ENCODE measurements at places on chromosomes 1 and 21.

- DNase-seq: no peak
Observed at GRCh38 chr1:47906527-47907176, 90.5 kb downstream of the TRABD2B start.

DNA sequence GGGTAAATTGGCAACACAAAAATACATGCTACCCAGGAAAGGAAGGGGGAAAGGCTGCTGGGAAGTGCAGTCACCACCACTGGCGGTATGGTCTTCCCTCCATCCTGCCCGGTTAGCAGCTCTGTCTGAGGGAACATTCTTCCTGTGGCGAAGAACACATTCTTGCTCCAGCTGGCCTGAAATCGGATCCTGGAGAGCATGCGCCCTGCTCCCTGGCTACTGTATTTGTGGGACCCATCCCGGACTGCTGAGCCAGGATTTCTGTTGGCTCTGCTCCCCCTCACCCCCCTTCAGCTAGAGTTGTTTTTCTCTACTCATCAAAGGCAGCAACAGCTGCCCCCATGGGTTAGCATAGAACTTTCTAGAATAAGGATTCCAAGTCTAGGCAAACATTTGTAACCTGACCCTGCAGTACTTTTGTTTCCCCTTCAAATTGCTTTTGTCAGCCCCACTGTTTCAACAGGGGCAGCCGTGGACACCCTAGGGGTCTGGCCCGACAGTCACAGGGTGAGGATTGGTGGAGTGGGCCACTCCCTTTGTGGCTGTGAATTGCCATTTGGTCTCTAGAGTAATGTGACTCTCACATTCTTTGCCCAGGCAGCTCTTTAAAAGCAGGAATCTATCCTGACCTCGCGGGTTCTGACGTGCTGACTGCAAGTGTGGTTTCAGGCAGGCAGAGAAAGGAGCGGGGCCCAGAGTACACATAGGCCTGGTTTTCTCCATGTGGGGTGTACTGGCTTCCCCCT, 157.7 kb downstream of the TOMM20 start:
- DNase-seq: no peak

GRCh38 chr1:230824919-230825721, 43.2 kb downstream of the C1orf198 start:
- DNase-seq: no peak

DNA sequence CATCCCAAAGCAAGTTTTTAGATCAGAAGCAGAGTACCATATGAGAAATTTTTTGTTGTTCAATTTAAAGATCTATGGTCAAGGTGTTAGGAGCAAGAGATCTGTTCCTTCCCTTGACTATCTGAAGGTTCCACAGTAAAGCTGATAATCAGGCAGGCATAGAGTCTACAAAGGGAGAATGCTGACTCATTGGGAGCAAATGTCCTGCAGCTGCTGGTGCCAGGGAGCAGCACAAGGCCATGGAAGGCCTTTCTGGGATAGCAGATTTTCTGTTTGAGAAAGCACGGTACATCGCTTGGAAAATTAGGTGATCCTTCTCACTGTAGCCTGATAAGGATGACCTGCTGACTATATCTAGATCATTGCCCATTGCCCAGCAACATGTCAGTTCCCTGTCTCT, 210.1 kb upstream of the C1orf87 start:
- no peak for DNase-seq

- no peak for DNase-seq
Observed at GRCh38 chr21:24222676-24223075, 1384.6 kb downstream of the MRPL39 start.

GRCh38 chr1:25586181-25586588, 30.4 kb upstream of the MAN1C1 start:
- DNase-seq: no peak

DNA sequence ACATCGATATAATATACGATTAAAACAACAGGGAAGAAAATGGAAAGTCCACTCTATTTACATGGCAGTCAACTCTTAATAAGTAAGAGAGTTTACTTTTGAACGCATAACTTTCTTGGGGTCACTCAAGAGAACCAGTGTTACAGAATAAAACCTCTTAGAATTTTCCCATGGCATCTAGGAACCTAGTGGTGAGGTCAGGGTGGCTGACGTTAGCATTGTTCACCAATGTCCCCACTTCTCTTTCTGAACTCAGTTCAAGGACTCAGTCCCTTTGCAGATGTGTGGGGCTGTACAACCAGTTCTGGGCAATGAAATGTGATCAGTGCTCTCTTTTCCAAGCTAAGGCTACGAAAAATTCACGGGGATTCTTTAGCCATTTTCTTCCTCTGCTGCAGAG, 2.6 kb upstream of the RNF2 start:
- no peak for DNase-seq

DNA sequence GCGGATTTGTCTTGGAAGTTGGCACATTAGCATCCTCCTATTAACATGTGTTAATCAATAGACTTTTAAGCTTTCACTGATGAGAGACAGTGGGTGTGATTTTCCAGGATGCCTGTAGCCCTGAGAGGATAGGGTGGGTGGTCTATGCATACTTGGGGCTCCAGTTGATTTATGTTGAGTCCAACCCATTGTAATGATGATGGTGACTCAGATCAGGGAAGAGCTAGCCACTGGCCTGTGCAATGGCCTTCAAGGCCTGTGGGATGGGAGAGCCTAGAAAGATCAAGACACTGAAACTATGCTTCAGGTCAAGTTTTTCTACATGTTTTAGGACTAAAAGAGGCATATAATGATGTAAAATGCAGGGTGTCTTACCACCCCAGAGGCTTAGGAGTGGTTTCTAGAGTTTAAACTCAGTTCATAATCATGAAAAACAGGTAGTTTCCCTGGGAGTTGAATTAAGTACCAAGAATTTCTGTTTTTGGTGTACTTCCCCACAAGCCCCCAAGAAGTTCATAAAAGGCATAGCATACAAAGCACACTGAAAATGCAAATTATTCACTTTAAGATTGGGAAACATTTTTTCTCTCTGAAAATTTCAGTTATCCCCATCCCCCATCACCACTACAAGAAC, 19.9 kb downstream of the BEND5 start:
- no peak for DNase-seq

- no peak for DNase-seq
Observed at GRCh38 chr1:222031318-222031717, 289.4 kb upstream of the DUSP10 start.

DNA sequence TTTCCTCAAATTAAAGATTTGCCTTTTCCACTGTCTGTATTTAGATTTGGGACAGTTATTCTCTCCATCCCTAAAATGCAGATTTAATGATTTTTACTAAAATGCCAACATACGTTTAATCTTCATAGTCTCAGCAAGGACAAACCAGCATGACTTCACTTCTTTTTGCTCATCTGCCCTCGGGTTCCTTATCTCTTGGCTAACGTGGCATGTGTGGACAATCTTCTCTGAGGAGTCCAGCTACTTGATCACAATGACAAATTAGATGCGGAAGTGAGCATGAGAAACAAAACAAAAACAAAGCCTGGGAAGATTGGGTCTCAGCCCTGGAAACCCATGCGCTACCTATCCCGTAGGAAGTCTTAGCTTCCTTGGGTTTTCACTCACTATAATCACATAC, 1.0 kb downstream of the MRAP start:
- no peak for DNase-seq

GRCh38 chr1:56406821-56407220, 172.5 kb downstream of the PLPP3 start:
- no peak for DNase-seq

GRCh38 chr1:162919034-162919433, 58.1 kb upstream of the CCDC190 start:
- DNase-seq: no peak

DNA sequence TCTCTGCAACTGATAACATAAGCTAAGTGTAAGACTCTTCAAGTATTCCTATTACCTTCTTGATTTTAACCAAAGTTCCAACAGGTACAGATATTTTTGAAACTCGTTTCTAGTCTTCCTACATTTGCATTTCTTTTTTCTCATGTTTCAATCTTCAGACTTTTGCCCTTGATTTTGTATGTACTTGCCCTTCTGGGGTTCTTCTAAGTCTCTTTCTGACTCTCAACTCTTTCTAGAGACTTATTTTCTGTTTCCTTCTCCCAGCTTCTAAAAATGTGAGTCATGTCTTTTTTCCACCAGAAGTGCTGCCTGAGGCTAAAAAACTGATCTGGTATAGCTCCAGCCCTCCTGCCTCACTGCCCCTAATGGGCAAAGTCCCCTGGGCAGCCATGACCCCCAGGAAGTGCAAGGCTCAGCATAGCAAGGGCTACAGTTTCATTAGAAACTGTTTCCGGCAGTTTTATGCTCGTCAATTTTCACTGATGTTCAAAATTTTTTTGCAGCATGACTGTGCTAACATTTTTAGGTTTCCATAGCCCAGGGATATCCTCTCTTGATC, 265.9 kb downstream of the SEC16B start:
- no peak for DNase-seq

- no peak for DNase-seq
Observed at GRCh38 chr1:110956586-110956985, 7.1 kb downstream of the LRIF1 start.

- DNase-seq: no peak
Observed at GRCh38 chr1:24165500-24165899, 21.6 kb downstream of the IFNLR1 start.

DNA sequence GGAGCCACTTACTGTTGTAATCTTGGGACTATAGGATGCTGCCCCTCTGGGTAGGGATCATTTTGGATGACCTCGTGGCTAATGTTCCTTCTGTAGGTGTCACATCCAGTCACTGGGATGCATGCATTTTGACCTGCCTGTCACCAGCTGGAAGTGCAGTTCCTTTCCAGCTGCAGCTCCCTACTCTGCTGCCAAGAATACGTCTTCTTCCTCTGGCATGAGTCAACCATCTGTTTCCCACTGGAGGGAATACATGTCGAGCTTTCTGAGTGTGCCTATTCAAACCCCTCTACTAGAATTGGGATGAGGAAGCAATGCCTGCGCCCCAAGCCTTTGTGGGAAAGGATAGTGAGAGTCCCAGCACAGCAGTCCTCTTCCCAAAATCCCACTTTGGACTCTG, 415.5 kb upstream of the ADAMTS5 start:
- no peak for DNase-seq

- DNase-seq: peak; percentile 86
Observed at GRCh38 chr1:234963180-234963903, 165.3 kb downstream of the TOMM20 start.
